ENCODE measurements at places on chromosomes 16 and 17.

- DNase-seq, result no peak
Observed at GRCh38 chr16:349211-349610, 3.3 kb downstream of the AXIN1 start.

GRCh38 chr17:80761110-80761871 lies 216.7 kb downstream of the RPTOR start:
- DNase-seq, result no peak

GRCh38 chr17:2053380-2054261 lies 1.3 kb upstream of the HIC1 start:
- DNase-seq, result no peak

GRCh38 chr16:65576631-65577030 lies 454.8 kb upstream of the CDH11 start:
- DNase-seq, result no peak

GRCh38 chr16:76669288-76669687 lies 392.1 kb downstream of the CNTNAP4 start:
- DNase-seq, result no peak

- no peak for DNase-seq
Observed at GRCh38 chr16:17346621-17347569, 123.9 kb downstream of the XYLT1 start.

DNA sequence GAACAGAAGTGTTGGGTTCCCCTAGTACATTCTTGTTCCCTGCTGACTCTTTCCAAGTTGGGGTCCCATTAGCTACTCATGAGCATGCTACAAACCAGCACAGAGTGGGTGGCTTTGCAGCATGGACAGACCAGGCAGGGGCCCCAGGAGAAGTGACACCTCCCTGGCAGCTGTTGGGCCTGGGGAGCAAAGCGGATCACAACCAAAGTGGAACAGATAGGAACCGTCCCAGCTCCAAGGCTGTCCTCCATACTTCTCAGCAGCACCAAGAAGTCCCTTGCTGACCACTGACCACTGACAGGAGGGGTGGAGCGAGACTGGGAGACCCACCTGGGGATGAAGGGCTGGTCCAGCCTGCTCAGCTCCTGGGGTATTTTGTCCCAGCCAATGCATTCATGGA lies 12.4 kb upstream of the GFAP start:
- DNase-seq, result no peak

GRCh38 chr17:51351890-51352289 lies 91.5 kb downstream of the UTP18 start:
- DNase-seq, result peak; percentile 37

- DNase-seq, result no peak
Observed at GRCh38 chr16:13110124-13110796, 208.9 kb downstream of the SHISA9 start.

- DNase-seq, result no peak
Observed at GRCh38 chr16:28311913-28312312, 19.6 kb downstream of the SBK1 start.

- DNase-seq, result peak; percentile 83
Observed at GRCh38 chr16:85522842-85523601, 90.1 kb upstream of the GSE1 start.

DNA sequence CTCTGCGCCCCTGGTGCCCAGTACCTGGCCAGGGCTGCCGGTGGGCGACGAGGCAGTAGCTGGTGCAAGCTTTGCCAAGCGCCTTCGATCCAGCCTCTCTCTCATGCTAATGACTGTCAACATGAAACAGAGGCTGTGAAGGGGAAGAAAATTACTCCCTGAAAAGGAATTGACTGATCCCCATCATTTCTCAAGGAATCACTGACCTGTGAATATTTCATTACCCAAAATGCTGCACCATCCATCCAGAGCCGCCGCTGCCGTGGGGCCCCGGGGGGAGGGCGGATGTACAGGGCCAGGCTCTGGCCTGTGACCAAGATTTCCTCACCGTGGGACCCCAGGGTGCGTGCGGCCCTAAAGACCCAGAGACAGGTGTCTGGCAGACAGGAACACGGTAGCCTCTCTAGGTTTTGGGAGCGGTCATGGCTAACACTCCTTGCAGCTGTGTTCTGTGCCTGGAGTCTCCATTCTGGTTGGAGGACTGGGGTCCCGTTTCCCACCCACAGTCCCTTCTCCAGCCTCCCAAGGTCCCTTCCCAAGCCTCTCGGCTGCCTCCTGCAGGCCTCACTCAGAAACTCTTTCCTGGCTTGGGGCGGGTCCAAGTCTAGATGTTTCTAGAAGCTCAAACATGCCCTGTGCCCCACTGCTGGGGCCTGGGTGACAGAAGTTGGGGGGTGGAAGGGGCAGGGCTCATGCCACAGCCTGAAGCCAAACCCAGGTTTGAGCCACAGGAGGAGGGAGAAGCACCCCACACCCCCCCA lies 73.3 kb downstream of the ENGASE start:
- DNase-seq, result no peak

DNA sequence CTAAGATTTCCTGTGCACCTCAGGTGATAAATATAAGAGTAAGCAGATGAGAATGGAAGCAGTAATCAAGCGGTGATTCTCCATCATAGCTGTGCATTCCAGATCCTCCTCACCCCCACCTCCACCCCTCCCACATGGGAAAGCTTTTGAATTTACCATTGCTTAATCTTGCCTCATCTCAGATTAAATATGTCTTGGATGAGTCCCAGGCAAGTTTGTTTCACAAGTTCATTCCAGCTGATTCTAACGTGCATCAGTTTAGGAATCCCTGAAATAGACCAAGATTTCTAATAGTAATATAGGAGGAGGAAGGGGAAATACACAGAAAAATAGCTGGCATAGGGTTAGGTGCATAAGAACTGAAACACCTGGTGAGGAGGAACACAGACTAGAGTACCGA lies 396.2 kb upstream of the KIF2B start:
- no peak for DNase-seq

- peak; percentile 25 for DNase-seq
Observed at GRCh38 chr17:17783116-17783824, 53.5 kb downstream of the SREBF1 start.

DNA sequence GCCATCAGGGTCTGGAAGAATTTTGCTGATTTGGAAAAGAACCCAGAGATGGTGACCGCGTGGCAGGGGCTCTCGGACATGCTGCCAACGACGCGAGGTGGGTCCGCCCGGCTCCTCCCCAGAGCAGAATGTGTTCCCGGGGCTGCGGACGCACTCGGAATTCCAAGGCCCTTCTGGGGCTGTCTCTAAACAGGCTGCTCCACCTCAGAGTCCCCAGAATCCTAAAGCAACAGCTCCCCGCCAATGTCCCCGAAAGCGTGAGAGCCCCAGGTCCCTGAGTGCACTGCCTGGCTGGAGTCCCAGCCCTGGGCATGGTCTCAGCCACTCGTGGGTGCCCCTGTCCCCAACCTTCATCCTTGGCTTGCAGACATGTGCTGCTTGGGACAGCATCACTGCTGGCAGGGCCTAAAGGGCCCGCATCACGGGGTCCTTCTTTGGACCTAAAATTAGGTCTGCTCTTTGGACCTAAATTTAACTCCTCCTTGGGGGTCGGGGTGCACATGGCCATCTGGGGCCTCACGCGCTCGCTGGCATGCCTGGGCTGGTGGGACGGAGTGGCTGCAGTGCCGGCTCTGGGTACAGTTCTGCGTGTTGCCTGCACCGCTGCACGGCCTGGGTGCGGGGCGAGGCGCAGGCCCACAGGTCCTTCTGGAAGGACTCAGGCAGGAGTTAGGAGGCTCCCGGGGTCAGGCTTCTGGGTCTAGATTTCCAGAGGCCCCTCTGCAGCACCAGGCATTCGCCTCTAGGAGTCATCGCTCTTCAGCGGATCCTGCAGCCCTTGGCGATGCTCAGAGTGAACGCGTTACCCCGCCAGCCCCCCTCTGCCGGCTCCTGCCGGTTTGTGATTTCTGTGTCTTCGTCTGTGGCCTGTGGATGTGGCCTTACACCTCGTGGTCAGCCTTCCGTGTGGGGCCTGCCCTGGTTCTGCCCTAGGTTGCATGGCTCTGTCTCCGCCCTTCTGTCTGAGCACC lies 41.9 kb upstream of the CHMP6 start:
- no peak for DNase-seq

- DNase-seq, result no peak
Observed at GRCh38 chr17:41686281-41686680, 2.4 kb upstream of the EIF1 start.

DNA sequence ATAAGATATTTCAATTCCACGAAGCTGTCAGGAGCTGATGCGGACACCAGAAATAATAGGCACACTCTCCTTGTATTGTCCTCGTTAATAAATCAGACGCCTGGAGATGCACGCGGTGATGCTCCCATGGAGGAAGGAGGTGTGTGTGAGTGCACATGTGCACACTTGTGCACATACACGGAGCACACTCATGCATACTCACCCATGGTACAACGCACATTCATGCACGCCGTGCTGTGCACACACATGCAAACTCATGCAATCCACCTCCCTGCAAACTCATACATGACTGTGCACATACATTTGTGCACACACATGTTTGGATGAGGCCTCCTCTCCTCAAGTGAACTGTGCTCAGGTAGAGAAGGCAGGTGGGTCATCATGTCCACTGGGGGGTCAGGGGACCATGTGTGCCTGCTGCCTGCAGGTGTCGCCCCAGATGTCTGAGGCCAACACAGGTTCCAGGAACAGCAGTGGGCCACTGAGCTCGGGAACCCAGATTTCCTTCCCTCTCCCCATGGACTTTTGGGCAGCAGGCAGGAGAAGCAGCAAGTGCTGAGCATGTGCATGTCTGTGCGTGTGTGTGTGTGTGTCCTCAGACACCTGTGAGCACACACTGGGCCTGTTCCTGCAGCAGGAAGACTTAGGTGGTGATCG lies 165.3 kb downstream of the SDK2 start:
- DNase-seq, result no peak

DNA sequence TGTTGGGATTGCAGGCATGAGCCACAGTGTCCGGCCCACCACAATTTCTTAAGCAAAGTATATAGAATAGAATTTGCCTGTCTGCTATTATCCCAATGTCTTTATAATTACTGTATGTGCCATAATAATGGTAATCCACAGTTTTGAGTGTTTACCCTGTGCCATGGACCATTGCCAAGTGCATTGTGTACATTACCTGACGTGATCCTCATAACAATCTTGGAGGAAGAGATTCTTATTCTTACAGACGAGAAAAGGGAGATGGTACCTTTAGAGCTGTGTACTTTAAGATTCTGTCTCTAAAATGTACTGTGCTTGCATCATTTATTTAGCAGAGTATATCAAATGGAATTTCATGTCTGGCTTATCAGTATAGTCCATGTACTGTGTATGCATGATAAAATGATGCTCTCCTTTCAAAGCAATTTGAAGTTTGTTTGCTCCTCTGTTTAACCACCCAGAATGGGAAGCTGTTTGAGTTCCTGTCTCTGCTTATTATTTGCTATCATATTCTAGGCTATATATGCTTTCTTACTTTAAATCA lies 13.8 kb upstream of the CDR2 start:
- DNase-seq, result peak; percentile 81

GRCh38 chr17:45394913-45395568 lies 37.6 kb downstream of the ARHGAP27 start:
- peak; percentile 27 for DNase-seq

GRCh38 chr17:40645943-40646342 lies 1.7 kb downstream of the SMARCE1 start:
- DNase-seq, result no peak

DNA sequence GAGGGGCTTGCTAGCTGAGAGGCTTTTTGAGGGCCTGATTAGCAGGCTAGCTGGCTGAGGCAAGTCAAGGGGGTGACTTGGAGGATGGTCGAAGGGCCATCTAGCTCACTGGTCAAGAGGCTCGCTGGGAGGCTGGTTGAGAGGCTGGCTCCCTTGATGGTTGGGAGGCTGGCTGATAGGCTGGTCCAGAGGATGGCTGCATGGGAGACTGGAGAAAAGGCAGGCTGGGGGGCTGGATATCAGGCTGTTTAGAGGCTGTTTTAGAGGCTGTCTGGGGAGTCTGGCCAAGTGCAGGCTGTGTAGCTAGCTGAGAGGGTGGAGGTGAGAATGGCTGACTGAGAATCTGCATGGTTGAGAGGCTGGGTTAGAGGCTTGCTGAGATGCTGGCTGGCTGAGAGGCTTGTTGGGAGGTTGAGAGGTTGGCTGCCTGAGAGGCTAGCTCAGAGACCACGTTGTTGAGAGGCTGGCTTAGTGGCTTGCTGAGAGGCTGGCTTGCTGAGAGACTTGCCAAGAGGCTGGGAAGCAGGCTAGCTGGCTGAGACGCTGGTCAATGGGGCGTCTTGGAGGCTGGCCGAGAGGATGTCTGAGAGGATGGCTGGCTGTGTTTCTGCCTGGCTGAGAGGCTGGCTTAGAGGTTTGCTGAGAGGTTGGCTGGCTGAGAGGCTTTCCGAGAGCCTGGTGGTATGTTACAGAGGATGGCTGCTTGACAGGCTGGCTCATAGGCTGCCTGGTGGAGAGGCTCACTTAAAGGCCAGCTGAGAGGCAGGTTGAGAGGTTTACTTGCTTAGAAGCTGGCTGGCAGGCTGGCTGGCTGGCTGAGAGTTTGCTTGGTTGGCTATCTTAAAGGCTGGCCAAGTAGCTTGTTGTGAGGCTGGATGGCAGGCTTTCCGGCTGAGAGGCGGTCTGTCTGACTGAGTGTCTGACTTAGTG lies 36.6 kb upstream of the ACSM2B start:
- no peak for DNase-seq

GRCh38 chr16:4328782-4329775 lies 13.2 kb downstream of the GLIS2 start:
- no peak for DNase-seq

- DNase-seq, result no peak
Observed at GRCh38 chr16:30937692-30938091, 11.2 kb upstream of the ORAI3 start.

DNA sequence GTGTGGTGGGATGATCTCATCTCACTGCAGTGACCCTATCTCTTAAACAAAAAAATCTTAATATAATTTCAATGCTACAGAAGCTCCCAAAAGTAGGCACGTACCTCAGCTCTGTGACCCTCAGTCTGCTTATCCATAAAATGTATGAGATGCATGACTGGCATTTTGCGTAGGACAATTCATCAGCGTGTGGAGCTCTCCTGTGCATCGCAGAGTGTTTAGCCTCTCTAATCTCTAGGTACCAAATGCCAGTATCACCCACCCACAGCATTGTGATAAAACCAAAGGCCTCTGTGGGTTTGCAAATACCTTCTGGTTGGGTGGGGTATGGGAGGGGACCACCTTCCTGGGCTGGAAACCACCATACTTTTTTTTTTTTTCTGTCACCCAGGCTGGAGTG lies 19.0 kb upstream of the TUBG2 start:
- no peak for DNase-seq

DNA sequence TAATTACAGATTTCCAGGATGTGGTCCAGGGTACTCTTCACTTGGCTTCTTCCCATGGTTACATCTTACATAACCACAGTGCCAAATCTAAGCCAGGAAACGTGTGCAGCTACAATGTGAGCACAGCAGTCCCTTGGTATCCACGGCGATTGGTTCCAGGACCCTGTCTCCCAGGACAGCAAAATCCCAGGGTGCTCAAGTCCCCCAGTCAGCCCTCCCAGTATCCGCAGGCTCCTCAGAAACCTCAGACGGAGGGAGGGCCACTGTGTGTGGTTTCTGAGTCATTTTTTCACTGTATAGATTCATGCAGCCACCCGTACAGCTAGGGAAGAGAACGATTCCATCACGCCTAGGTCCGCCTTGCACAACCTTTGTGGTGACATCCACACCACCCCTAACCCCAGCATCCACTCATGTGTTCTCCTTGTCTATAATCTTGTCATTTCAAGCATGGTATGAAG lies 11.1 kb upstream of the ATP2C2 start:
- no peak for DNase-seq

GRCh38 chr17:21462237-21462636 lies 86.1 kb downstream of the KCNJ12 start:
- no peak for DNase-seq
